PC-9 (cell line): ENCODE measurements at places on chromosomes 2 and 18. TPM values are rescaled to one million over a fixed set of nuclear protein-coding genes. Genes with fewer than 3 reads are reported as not detected.

The MROH2A gene
- total RNA-seq = 1.4 and 2.9 TPM in 2 replicates

The NEB gene
- 0.15 TPM in 1 of 2 replicates, not detected in the other for total RNA-seq

The ADCYAP1 gene
- not detected in 2 replicates for total RNA-seq

The TNS1 gene
- 5.5 and 6.0 TPM in 2 replicates for total RNA-seq

The DUSP2 gene
- 4.0 and 5.2 TPM in 2 replicates for total RNA-seq

The FAP gene
- total RNA-seq = not detected in 2 replicates

The REG3A gene
- not detected in 2 replicates for total RNA-seq

The DSG2 gene
- total RNA-seq = 66.0 and 90.1 TPM in 2 replicates

DNA sequence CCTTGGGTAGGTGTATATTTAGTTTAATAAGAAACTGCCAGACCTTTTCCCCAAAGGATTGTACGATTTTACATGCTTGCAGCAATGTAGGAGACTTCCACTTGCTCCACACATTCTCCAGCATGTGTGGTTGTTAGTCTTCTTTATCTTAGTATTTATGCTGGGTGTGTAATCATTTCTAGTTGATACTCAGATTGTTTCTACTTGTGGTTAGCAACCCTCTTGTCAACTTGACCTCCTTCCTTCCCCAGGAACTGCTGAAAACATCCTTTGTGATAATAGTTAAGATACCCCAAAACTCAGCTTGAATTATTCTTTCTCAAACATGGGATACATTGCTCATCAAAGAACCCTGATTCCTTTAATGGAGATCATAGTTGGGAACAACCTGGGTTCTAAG, 37.2 kb upstream of the CYBRD1 start:
- no peak for DNase-seq

DNA sequence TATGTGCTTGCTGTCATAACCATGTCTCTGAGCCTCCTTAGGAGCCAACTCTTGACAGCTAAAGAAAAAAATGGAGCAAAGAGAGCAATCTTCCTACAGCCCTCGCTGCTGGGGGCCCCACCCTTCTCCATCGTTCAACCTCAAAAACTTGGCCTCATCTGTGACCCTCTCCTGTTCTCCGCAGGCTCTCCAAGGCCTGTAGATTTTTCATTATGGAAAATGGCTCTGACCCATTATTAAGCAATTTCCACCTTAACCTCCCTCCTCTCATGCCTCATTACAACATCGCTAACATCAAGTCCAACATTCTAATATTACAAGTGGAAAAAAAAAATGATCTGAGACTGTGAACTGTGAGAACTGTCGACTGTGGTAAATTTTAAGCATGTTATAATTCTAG, 98.7 kb downstream of the SLC8A1 start:
- no peak for DNase-seq

- no peak for DNase-seq
Observed at GRCh38 chr2:144431392-144431783, 88.5 kb downstream of the ZEB2 start.

GRCh38 chr2:11936761-11937160, 190.3 kb downstream of the LPIN1 start:
- no peak for DNase-seq

- no peak for DNase-seq
Observed at GRCh38 chr2:109601783-109602182, 12.0 kb downstream of the SEPTIN10 start.

GRCh38 chr2:154911729-154912128, 213.2 kb downstream of the KCNJ3 start:
- no peak for DNase-seq

DNA sequence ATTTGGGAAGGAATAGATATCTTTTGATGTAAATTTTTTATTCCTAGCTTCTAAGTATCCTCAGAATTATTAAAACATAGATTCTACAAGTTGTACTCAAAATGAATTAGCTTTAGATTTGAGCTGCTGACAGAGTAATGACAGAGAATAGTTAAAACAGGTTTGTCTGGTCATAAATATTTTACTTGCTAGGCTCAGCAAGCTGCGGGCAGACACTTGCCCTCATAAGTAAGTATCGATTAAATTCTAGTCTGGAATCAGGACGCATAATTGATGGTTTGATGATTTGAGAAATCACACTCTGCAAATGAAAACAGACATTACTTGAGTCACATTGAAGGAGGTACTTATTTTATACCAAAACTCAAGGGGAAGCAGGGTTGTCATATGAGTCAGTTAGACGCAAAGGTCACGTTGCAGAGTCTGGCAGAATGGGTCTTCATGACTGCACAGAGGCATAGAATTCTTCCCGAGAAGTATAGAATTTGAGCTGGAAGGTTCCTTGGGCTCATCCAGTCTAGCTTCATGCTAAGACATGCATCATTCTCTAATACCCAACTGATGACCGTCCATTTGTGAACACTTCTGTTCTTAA, 27.5 kb downstream of the ARL4C start:
- DNase-seq = no peak

GRCh38 chr18:28735731-28736130, 558.8 kb upstream of the CDH2 start:
- no peak for DNase-seq

DNA sequence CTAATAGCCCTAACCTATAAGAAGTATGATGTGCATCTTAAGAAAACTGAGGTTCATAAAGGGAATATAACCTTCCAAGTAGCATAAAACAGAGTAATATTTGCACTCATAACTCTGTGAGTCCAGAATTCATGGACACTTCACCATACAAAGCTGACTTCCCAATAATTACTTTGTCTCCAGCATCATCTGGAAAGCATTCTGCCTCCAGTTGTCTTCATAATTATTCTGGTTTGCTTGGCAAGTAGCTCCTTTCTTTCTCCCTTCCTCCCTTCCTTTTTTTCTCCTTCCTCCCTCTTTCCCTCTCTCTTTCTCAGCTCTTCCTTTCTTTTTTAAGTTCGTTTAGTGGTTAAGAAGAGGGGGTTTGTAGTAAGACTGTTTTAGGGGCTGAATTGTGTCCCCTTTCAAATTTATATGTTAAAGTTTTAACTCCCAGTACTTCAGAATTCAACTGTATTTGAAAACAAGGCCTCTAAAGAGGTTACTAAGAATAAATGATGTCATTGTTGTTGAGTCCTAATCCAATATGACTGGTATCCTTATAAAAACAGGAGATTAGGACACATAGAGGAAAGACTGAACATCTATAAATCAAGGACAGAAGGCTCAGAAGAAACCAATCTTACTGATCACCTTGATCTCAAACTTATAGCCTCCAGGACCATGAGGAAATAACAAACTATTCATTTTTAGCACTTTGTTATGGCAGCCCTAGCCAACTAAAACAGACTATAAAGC, 28.9 kb downstream of the TFPI start:
- no peak for DNase-seq

DNA sequence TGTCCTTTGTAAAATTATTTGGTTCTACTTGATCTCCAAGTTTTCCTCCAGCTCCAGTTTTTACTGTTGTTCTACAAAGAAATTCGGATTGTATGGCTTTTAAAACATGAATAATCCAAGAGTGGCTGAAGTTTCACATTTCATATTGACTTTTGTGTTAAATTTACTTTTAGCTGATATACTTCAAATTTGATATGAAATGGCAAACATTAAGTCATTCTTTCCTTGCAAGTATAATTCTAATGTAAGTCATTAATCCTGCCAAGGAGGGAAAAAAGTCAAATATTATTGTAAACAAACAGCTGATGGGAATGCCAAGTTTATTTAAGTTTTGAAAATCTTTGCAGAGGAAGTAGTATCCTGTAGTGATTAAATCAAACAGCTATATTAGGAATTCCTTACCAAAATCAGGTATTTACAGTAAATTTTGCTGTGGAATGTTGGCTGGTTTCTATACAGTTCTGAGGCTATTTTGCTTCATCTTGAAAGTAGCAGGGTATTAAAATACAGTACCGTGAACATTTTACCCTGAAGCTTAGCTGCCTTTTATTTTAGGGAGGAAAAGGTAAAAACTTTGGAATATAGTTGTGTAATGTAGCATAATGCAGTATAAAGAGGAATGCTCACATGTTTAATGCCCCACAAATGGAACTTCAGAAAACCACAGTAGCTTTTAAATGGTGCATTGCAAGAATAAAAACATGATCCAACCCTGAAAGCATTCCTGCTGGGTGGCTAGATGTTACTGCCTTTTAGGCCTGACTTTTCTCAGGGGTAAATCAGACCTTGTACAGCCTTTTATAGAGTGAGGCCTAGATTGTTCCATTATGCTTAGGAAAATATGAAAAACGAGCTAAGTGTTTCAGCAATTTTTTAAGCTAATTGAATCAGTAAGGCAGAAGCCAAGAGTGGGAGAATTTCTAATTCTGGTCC, 62.7 kb upstream of the NT5C1B start:
- no peak for DNase-seq

GRCh38 chr2:237214030-237214675, 128.5 kb downstream of the COPS8 start:
- DNase-seq = no peak

DNA sequence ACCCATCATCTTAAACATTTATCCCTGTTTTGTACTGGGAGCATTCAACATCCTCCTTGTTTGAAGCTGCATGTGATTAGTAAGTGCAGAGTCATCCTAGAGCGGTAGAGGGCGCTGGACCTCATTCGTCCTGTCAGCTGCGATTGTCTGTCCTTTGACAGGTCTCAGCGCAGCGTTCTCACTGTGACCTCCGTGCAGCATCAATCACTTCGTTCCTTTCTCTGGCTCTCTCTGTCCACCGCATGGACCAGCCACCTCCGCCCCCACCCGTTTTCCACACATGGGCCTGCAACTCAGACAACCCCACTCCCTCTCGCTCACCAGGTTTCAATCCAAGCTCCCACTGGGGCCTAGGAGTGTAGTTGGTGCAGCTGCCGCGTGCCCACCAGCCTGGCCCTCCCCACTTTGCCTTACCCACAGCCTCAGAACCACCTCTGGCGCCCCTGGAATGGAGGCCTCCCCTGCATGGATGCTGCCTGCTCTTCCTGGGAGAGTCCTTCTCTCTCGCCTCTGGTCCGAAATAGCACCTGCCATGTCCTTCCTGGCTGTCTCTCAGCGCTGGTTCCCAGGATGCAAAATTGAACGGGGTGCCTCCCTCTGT, 90.5 kb downstream of the NDUFA10 start:
- no peak for DNase-seq

- DNase-seq = no peak
Observed at GRCh38 chr18:35464831-35465279, 32.9 kb downstream of the INO80C start.

DNA sequence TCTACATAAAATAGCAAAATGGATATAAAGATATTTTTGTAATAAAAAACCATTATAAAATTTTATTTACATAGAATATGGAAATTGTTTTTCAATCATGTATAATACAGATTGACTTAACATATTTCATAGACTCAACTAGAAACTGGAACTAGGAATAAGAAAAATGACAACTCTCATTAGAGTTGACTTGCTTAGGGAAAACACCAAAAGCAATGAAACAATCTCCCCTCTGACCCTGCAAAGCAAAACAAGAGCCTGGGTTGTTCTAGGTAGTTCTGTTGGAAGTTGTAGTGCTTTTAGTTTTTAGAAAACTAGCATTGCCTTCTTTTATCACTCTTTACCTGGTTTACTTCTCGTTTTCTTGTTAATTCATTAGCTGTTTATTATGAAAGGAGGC, 32.2 kb upstream of the MTIF2 start:
- no peak for DNase-seq

GRCh38 chr2:165274698-165275097, 35.5 kb downstream of the SCN2A start:
- no peak for DNase-seq

DNA sequence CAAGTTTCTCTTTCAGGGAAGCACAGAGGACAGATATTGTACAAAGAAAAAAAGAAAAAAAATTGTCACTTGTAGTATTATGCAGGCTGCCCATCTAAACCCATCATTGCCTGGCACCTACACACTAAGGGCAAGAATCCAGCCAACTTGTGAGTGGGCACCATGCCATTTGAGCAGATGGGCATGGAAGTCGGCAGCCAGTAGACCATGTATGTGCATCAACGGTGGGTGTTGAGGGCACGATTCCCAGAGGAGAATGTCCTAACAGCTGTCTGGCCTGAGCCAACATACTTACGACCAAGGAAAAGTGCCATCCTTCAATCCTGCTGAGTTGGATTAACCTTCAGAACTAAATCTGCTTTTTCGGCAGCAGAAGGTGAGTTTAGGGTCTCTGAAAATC, 63.9 kb downstream of the ARHGAP15 start:
- no peak for DNase-seq

DNA sequence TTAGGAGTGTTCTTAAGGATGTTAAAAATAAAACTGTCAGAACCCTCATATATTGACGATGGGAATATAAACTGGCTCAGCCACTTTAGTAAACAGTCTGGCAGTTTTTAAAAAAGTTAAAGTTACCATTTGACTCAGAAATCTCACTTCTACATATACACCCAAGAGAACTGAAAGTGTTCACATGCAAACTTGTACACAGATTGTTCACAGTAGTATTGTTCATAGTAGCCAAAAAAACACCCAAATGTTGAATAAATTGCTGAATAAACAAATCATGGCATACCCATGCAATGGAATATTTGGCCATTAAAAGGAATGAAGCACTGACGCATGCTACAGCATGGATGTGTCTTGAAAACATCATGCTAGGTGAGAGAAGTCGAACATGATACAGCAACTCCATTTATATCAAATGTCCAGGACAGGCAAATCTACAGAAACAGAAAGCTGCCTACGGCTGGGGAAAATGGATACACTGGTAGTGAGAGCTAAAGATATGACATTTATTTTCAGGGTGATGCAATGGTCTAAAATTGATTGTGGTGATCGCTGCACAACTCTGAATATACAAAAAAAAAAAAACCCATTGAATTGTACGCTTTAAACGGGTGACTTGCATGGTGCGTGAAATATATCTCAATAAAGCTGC, 10.1 kb downstream of the RPL31 start:
- DNase-seq = no peak

- DNase-seq = peak; percentile 75
Observed at GRCh38 chr18:46155641-46156051, 51.5 kb downstream of the HAUS1 start.

GRCh38 chr2:187593697-187594096, 39.5 kb upstream of the TFPI start:
- DNase-seq = no peak

GRCh38 chr2:71552861-71553301, 99.5 kb downstream of the DYSF start:
- DNase-seq = no peak

GRCh38 chr2:78908973-78909372, 116.5 kb upstream of the REG3G start:
- no peak for DNase-seq

- no peak for DNase-seq
Observed at GRCh38 chr2:163246135-163246534, 407.6 kb upstream of the KCNH7 start.

- DNase-seq = no peak
Observed at GRCh38 chr18:77118256-77119090, 14.1 kb downstream of the MBP start.

- no peak for DNase-seq
Observed at GRCh38 chr18:28432339-28432738, 255.4 kb upstream of the CDH2 start.

GRCh38 chr2:118774458-118775133, 72.9 kb downstream of the EN1 start:
- DNase-seq = no peak

GRCh38 chr2:98269830-98270229, 76.4 kb upstream of the CNGA3 start:
- DNase-seq = no peak
